ENCODE measurements at places on chromosomes 4 and X.

- DNase-seq = no peak
Measured at GRCh38 chr4:114866901-114867670, 246.3 kb downstream of the NDST4 start.

DNA sequence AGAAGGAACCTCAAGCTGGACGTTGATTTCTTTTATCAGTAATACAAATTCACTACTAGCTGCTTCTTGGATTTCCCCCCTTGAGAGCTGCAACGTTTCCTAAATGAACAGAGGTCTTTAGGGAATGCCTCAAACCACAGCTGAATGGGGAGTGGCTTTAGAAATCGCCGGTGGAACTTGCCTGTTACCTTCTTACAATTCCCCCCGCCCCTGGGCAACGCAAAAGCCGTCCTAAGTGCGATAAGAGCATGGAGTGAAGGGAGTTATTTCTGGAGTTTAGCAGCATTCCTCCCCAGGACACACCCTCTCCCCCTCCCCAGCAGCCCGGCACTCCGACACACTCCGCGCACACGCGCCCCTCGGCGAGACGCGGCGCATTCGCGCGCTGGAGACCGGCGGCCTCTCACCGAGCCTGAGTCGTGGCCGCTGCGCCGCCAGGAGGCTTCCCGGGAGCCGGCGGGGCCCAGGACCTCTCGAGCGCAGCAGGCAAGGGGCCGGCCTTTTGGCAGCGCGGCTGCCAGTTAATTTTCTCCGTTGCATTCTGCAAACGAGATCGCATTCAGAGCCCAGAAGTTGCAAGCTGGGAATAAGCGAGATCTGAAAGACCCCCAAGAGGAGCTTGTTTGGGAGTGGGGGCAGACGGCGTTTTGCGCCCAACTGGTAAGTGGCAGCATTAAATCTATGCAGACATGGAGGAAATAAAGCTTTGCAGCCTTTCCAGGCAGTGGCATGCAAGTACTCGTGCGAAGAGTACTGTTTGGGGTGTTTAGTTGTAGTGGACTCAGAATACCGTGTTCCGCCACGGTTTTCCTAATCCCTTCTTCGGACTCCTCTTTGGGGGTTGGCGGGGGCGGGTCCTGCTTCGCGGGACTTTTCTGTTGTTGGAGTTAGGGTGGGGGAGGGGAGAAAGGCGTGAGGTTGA, 134.7 kb downstream of the PALLD start:
- peak; percentile 49 for DNase-seq

- no peak for DNase-seq
Measured at GRCh38 chrX:108223585-108223984, 132.0 kb downstream of the ATG4A start.

DNA sequence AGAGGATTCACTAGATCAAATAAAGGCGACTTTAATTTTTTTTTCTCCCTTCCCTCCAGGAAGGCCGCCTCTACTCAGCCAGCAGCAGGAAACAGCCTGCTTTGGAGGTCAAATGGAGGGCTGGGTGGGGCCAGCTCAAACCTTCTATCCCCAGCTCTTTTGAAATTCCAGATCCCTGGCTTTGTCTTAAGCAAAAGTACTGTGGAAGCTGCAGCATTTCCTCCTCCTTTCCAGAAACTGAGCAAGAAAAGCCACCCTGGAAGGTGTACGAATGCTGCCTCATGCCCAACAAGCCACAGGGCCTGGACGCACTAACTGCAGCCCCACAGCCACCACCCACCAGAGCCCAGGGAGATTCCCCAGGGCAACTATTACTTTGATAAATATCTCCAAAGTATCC, 55.1 kb upstream of the ZCCHC13 start:
- no peak for DNase-seq

DNA sequence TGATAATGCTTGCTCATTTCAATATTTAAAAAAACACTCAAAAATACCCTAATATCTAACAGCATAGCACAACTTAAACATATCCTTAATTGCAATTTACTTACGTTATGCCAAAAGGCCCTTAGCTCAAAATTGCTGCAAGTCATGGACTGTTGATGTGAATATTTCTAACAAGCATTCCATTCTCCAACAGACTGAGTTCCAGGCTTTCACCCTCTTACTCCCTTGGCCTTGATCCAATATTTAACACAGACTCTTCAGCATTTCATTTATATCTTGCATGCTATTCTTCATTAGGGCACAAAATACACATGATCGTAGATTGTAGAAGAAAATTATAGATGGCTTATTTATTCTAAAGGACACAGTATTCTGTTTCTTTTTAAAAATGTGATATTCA, 96.5 kb downstream of the RNF150 start:
- no peak for DNase-seq

GRCh38 chr4:165654556-165654955, 218.5 kb upstream of the TLL1 start:
- no peak for DNase-seq

- DNase-seq = no peak
Measured at GRCh38 chr4:9812501-9813340, 31.3 kb downstream of the DRD5 start.

DNA sequence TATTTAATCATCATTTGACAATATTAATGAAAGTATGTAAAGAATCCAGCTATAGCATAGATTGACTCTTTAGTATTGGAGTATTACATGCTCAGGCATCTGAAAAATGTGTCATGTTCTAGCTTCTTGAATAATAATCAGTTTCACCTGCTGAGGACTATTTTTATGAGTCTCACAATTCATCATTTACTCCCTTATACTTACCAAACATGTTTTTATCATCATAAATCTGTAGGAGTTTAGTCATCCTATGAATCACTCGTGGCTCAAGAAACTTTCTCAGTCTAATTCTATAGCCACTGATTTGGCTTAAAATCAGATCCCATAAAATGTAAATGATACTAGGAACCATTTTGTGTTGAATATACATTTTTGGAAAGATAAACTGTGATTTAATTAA, 1616.1 kb downstream of the C4orf33 start:
- DNase-seq = no peak

DNA sequence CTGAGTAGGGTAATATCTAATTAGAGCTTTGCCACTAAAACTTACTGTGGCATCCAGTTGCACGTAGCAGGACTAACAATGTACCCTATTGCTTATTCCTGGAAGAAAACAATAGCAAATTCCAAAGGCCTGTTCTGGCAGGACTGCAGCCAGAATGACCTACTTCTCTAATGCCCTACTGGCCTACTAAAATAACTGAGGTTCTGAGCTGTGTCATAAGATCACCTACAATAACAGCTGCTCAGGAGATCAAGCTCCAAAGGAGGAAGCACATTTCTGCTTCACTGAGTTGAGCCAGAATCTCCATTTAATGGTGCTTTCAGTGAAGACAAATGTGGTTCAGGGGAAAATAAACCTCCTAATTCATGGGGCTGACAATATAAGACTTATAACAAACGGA, 42.2 kb upstream of the CXCL8 start:
- DNase-seq = no peak

GRCh38 chrX:137195991-137196390, 162.2 kb upstream of the GPR101 start:
- DNase-seq = no peak

DNA sequence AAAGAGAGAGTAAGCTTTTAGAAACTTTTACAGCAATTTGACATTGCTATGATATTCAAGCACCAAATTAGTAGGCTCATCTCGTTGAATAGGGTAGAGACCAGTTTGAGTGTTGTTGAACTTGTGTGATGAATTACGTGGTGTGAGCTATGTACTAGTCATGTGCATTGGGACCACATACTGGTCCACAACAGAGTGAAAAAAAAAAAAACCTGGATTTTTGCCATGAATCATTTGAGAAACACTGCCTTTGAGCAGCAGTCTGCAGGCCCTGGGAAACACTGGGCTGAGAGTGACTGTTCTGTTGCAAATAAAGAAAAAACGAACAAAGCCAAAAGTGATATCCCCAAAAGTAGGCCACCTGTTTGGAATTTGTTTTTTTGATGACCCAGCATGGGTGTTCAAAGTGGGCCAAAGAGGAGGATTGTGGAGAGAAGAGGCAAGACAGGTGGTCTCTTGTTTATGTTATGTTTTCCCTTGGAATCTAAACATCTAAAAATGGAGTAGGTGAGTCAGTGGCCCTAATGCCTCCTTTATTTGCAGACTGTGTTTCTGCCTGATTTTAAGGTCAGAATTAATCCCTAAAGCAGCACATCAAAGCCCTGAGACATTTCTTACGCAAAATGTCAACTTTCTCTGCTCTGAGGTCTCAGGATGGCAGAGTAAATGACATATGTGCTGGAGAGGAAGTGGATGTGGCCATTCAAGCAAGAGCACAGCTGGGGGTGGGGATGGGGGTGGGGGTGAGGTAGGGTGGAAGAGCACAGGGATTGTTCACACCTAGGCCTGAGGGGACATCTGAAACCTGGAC, 33.5 kb downstream of the TAF7L start:
- no peak for DNase-seq

DNA sequence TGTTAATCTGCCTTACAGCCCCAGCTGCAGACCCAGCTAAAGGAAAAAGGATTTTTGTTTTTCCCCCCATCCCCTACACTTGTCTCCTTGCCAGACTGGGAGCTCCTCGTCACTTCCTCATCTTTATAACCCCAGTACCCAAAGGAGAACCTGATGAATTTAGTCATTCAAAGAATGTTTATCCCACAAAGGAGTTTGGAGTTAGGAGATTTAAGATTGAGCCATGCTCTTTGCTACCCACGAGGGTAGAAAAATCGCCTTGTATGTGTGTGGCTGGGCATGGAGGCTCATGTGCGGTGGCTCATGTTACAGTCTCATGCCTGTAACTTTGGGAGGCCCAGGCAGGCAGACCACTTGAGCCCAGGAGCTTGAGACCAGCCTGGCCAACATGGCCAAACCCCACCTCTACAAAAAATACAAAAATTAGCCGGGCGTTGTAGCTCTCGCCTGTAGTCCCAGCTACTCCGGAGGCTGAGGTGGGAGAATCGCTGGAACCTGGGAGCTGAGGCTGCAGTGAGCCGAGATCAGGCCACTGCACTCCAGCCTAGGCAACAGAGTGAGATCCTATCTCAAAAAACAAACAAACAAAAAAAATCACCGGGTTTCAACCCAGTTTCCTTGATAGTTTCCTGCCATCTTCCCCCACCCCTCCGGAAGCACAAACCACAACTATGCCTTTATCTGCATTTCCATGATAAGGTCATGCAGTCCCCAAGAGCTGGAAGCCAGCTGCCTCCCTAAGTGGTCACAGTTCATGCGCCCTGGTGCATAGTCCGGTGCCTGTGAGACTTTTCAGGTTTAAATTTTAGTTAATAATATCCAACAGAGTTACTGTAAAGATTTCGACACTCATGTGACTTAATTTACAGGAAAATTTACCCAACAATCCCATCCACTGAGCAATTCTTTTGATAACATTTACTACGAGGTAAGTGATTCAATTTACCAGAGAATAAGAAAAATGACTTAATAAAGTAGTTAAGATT, 1.5 kb downstream of the CFAP97 start:
- no peak for DNase-seq

GRCh38 chr4:86235549-86235948, 124.3 kb downstream of the MAPK10 start:
- DNase-seq = no peak

DNA sequence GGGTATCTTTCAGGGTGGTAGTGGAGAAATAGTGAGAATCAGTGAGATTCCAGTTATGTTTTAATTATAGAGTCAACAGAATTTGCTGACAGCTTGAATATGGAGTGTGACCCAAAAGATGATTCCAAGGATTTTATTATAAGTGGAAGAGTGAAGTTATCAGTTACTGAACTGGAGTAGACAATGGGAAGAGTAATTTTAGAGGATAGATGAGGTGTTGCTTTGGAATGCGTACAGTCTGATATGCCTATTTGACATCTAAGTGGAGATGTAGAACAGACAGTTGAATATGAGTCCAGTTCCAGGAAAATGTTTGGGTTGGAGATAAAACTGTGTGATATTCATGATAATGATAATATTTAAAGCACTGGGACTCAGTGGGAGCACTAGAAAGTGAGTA, 174.2 kb downstream of the MAPK10 start:
- DNase-seq = no peak

DNA sequence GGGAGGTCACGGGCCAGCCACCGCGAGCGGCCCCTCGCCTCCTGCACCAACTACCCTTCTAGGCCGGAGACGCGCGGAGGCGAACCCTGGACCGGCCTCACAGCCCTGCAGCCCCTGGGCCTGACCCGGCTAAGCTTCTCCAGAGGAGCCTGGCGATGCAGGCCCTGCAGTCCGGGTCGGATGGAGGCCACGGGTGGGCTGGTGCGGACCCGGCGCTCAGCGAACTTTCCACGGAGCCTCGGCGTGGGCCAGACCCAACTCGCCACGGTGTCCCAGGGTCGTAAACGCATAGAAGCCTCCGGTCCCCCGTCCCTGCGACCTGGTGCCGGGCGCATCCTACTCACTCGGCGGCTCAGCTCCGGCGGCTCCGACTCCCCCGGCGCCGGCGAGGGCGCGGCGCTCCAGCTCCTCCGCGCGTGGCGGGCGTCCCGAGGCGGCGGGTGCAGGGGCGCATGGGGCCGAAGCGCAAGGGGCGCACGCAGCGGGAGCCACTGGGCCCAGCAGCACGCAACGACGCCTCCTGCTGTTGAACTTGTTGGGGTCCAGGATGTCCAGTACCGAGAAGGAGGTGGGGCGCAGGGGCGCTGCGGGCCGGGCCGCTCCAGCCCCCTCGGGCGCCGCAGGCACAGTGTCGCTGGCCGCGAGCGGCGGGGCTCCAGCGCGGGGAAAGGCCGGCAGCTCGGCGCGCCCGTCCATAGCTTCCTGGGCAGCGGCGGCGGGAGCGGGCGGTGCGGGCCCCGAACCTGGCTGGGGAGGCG, 427 bp downstream of the NKX1-1 start:
- no peak for DNase-seq

GRCh38 chr4:109134921-109135320, 167.5 kb downstream of the COL25A1 start:
- no peak for DNase-seq

GRCh38 chr4:82421796-82422560, 8.3 kb downstream of the HNRNPDL start:
- DNase-seq = no peak

- DNase-seq = no peak
Measured at GRCh38 chr4:160353548-160353947, 1250.7 kb downstream of the RAPGEF2 start.

GRCh38 chr4:133390198-133390855, 241.2 kb downstream of the PCDH10 start:
- no peak for DNase-seq

DNA sequence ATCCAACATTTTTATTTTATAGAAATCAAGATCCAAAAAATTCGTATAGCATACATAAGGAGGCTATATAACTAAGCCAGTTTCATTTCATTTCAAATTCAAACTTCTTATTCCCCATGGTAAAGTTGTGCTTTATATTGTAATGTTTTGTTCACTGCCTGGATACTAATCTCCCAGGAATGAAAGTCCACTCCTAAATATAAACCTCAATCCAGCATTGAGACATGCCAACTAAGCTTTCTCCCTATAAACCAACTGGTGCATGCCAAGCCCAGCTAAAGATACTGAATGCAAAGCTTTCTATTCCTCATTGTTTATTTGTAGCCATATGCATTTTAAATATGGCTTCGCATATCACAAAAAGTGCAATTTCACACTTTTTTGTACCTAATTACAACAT, 63.8 kb upstream of the INPP4B start:
- no peak for DNase-seq

GRCh38 chr4:169791527-169792156, 33.9 kb upstream of the HPF1 start:
- peak; percentile 73 for DNase-seq

Measured in COR-L47 (cell line).